Cardiac muscle cell (in vitro differentiated cells and primary cell): ENCODE measurements at places on chromosomes 4 and X. TPM values are rescaled to one million over a fixed set of nuclear protein-coding genes. Genes with fewer than 3 reads are reported as not detected.

ZNF141 gene
- total RNA-seq = 19.6 and 29.7 TPM in 2 replicates

- no peak for DNase-seq
Measured at GRCh38 chr4:53005808-53006207, 143.7 kb downstream of the RASL11B start.

DNA sequence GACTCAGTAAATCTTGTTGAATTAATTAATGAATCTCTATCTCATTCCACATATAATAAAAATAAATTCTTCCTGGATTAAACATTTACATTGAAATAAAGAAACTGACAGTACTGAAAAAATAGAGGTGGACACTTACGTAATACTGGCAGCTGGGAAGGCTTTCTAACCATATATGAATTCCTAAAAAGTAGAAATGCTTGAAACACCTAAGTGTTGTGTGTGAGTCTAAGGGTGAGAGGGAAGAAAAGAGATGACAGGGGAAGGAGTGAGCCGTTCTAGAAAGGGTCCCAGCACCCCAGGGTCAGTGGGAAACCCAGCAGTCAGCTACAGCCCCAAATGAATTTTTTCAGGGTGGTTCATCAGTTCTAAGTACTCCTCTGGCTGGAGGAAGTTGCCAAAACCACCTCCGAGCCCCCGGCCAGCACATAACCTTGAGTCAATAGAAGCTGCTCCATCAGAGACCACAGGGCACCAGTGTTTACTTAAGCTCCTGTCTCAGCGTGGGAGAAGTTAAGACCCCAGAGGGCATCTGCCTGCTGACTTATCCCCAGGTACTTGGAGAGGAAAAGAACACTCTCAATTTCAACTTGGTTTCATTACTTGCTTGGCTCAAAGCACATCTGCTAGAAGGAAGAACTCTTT lies 18.3 kb downstream of the GAB3 start:
- DNase-seq = peak; percentile 39

DNA sequence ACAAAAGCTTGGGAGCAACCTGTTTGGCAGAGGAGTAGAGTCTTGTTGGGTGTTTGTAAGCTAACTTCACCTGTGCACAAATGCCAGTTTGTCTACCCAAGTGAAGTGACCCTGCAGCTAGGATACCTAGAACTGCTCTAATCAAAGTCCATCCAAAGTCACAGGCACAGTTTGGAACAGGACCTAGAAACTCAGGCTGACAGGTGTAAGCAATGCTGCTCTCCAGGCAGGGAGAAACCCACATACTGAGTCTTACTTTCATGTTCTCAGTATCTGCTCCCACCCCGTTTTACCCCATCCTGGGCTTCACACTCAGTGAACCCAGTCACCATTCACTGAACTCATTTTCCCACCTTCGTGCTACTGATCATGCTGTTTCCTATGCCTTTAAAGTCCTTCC lies 40.3 kb downstream of the MAML3 start:
- DNase-seq = no peak

GRCh38 chr4:110840221-110840654 lies 217.4 kb upstream of the PITX2 start:
- no peak for DNase-seq
